Myocyte (in vitro differentiated cells): ENCODE measurements at places on chromosomes 16 and 17. TPM values are rescaled to one million over a fixed set of nuclear protein-coding genes. Genes with fewer than 3 reads are reported as not detected.

GRCh38 chr17:60445144-60445543 is 22.9 kb downstream of the CHCT1 start:
- DNase-seq = no peak

- no peak for DNase-seq
Measured at GRCh38 chr16:86639354-86639753, 61.0 kb downstream of the FOXL1 start.

DNA sequence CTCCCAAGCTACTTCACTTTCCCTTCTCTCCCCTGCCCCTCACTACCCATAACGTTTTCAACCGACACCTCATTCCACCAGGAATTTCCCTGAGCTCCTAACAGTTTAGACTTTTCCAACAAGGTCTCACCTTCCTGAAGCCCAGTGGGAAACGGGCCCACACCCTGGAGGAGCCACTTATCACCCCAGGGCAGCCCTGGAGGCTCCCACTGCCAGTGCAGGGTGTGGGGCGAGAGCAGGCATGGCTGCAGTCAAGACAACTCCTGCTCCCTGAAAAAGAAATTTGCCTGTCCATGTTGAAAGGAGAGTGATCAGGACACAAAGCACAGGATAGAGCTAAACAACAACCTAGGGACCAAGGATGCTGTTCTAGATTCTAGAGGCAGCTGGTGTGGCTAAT is 1.7 kb upstream of the CCNF start:
- DNase-seq = no peak

- DNase-seq = peak; percentile 89
Measured at GRCh38 chr16:67910158-67910557, 17.1 kb downstream of the PSKH1 start.

DNA sequence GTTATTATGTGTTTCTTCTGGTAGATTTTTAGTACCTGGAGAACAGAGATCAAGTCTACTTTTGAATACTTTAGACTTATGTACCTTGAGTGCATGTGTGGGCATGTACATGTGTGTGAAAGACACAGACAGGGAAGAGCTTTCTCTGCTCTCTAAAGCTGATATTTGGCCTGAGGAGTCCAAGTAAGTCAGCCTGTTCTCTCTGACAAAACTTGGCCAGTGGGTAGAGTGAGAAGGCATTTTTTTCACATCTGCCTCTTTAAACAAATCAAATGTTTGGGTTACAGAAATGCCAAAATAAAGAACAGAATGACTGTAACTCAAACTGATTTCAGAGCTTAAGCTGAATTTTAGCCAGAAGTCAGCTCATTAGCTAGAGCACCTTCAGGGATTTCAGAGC is 309.7 kb upstream of the DYNLRB2 start:
- peak; percentile 12 for DNase-seq

DNA sequence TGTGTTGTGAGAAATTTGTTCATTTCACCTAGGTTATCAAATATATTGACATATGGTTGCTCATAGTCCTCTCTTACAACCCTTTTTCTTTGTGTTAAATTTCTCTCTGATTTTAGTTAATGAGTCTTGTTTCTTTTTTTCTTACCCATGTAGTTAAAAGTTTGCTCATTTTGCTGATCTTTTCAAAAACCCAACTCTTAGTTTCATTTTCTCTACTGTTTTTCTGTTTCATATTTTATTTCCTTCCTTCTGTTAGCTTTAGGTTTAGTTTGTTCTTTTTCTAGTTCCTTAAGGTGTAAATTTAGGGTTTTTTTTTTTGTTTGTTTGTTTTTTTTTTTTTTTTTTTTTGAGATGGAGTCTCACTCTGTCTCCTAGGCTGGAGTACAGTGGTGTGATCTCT is 42.4 kb downstream of the CEP112 start:
- no peak for DNase-seq

- DNase-seq = peak; percentile 94
Measured at GRCh38 chr16:18983565-18984434, at the start of gene TMC7. TSS of gene TMC7 (plus strand) at chr16:18983934. CDS start at chr16:18984064, 130 bp downstream.

DNA sequence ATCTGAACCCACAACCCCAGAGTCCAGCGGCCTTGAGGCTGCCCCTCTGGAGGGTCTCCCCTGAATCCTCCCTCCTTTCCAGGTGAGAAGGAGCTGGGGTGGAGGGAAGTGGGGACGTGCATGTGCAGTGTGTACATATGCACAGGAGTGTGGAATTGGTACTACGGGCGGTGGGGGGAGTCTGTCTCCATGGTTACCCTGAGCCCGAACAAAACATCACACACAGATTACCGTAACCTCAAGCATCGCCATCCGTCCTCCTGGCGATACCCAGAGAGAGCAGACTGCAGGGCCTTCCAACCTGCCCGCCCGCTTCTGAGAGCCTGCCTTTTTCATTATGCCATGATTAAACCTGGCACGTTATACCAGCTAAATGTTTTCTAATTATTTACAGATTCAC is 25.1 kb downstream of the GSG1L start:
- DNase-seq = no peak

GRCh38 chr17:10772425-10773380 is 31.2 kb downstream of the TMEM238L start:
- DNase-seq = no peak

The C1QTNF1 gene
- 1.5 and 1.9 TPM in 2 replicates for total RNA-seq

The LRRC75A gene
- total RNA-seq = 0.21 and 0.51 TPM in 2 replicates

The CSF3 gene
- total RNA-seq = 0.10 and 0.11 TPM in 2 replicates

- no peak for DNase-seq
Measured at GRCh38 chr16:23694644-23695373, 16.1 kb downstream of the PLK1 start.

DNA sequence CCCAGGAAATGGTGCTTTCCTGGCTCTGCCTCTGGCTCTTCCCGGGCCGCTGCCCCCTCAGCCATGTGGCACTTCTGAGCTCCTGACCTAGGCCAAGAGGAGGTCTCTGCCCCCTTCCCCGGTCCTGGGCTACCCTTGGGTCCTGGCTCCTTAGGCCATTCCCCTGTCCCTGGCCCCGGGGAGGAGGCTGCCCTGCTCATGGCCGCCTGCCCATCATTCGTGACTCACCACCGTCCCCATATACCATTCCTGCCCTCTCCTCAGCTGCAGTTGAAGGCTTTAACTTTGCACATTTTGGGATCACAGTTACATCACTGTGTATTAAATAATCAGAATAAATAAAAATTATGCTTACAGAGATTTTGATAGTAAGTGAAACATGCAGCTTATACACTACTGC is 69.0 kb downstream of the GRIN2A start:
- DNase-seq = no peak

DNA sequence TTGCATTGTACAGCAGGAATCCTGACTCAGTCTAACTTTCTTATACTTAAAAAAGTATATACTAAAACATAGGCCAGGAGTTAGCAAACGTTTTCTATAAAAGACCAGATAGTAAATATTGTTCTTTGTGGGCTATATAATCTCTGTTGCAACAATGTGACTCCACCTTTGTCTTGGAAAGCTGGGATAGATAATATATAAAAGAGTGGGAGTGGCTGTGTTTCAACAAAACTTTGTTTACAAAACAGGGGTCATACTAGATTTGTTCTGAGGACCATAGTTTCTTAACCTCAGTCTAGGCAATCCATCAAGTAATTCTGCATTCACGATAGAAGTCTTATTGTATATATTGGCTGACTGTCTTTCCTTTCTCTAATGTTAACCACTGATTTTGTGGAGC is 9.0 kb upstream of the TBC1D3B start:
- DNase-seq = no peak

The CCL18 gene
- total RNA-seq = not detected in 2 replicates
